Activated T-helper 2 cell treated with anti-CD3 and anti-CD28 coated beads, Interferon-gamma antibody, Interleukin-2, Interleukin-4, amounts not matched to agents 10 μg/mL and 5 μg/mL and 100 μg/mL, durations not matched to agents 14 hours and 24 hours and 36 hours (primary cell): ENCODE measurements at places on chromosomes 13 and 19. TPM values are rescaled to one million over a fixed set of nuclear protein-coding genes. Genes with fewer than 3 reads are reported as not detected.

DNA sequence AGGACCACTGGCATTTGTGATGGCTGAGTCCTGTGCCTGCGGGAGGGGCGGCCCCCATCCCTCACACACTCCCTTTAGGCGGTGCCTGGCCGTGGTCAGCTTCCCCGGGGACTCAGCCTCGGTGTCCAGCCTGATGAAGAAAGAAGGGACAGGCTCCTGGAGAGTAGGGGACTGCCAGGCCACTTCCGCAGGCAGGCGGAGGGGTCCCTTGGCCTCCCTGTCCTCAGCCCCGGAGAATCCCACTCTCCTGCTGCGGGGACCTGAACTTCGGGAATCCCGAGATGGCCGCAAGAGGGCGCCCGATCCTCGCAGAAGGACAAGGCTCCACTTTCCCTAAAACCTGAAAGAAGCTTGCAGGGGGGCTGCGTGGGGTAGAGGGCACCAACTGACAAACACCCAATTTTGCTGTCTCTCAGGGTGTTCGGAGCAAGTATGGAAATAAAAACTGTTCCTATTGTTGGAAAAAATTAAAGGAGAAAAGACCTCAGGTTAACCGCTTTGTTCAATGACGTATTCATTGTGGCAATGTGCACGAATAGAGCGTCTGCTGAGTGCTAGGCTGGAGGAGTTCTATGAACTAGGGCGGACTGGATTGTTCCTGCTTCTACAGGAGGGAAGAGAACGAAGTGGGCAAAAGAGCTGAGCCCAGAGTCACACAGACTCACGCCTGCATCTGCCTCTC lies 297.3 kb downstream of the ZNF536 start:
- DNase-seq = no peak

TEKTIP1 gene
- total RNA-seq = 2.0 and 2.5 TPM in 2 replicates

GRCh38 chr19:58582985-58583384 lies 9.8 kb upstream of the MZF1 start:
- no peak for DNase-seq

DACH1 gene
- not detected in 2 replicates for total RNA-seq

- DNase-seq = no peak
Observed at GRCh38 chr13:66159511-66159910, 1070.6 kb downstream of the PCDH9 start.

DNA sequence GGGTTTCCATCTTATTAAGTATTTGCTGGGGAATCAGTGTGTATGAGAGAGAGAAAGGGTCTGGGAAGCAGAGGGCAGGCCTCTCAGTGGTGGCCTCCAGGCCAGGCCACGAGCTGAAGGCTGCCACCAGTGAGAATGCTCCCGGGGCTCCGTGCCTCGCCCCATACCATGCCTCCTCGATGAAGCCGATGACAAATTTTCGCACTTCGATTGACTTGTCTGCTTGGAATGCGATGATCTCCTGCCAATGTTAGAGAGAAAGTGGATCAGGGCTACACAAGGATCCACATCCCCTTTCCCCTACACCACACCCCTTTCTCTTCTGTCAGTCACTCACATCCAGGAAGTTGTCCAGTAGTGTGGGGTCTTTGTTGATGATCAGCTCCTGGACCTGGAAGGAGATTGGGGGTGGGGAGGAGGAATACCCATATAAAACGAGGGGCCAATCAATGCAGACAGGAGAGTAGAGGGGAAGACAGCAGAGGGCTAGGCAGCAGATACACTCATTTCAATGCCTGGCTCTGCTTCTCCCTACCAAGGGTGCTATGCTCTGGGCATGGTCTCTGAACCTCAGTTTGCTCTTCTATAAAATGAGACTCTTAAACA lies 10.7 kb downstream of the SYMPK start:
- no peak for DNase-seq

DNA sequence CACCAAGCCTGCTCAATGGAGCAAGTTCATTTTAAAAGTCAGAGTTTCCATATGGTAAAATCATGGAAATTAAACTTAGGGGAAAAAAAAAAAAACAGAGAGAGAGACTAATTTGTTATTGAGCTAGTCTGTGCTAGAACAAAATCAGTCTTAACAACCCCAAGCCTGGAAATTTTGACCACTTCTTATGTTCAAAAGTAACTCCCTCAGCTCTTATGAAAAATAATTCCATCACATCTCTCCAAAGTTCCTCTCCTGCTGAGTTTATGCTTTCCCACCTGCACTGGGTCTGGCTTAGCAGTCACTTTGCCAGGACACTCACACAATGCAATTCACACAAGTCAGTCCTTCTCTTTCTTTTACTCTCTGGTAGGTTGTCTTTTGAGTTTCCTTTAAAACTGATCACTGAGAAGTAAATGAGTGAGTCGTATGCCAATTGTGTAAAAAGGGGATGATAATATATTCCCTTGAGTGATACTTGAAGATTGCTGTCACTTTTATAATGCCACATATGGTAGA lies 92.6 kb downstream of the ENOX1 start:
- no peak for DNase-seq

GRCh38 chr13:29858231-29858630 lies 7.8 kb upstream of the UBL3 start:
- DNase-seq = no peak

SMIM44 gene
- total RNA-seq = not detected in 2 replicates

CCNA1 gene
- total RNA-seq = 4.3 and 5.0 TPM in 2 replicates

ZNF628 gene
- total RNA-seq = 8.6 and 9.5 TPM in 2 replicates

DNA sequence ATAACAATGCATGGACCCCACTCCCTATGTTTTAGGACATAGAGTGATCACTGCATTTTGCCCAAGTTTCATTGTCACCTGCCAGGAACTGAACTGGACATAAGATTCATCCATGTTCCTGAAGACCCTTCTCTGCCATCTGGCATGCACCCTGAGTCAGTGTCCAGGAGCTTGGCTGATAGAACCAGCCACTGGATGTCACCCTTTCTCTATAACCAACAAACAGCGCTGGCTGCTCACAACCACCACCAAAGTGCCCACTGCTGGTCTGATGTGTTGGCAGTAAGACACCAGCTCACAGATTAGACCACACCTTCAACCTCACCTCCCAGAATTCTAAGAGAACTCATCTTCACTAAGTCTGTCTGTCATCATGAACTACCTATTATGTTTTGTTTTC lies 333.4 kb downstream of the ITGBL1 start:
- DNase-seq = no peak

ZMYM2 gene
- total RNA-seq = 73.2 and 74.6 TPM in 2 replicates

ZNF790 gene
- 4.6 TPM in 2 replicates for total RNA-seq

GRCh38 chr19:406135-406781 lies 2.7 kb downstream of the C2CD4C start:
- DNase-seq = no peak

ANKLE1 gene
- 19.8 and 20.4 TPM in 2 replicates for total RNA-seq

GRCh38 chr13:74765955-74766354 lies 631.8 kb upstream of the KLF12 start:
- no peak for DNase-seq

GDF15 gene
- not detected in 2 replicates for total RNA-seq

DNA sequence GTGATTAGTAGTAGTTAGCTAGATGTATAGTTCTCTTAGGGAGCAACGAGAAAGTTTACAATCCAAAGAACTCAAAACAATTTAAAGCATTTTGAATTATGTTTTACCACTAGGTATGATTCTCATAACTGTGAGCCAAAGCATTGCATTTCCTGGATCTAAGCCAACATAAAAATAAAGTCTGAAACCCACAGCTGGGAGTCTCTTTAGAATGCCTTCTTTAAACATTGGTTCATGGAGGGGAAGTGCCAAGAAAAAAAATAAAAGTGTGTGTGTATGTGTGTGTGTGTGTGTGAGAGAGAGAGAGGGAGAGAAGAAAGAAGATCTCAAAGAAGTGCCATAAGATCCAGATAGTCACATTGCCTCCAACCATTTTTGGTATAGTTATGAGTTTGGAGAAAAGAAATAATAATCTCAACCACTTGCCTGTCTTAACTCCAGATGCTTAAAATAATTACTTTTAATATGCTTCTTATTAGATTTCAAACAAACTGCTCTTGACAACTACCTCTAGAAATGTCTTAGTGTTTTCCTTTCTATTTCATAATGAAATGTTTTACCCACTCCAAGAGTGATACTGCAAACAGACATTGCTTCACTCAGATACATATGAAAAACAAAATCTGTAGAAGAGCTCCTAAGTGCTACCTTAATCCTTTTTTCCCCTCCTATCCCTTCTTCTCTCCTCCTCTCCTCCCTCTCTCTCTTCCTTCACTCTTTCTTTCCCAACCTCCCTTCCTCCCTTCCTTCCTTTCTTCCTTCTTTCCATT lies 554.1 kb downstream of the KCTD12 start:
- DNase-seq = no peak

- no peak for DNase-seq
Observed at GRCh38 chr13:75178436-75178835, 303.5 kb downstream of the TBC1D4 start.

GRCh38 chr19:46490774-46491173 lies 4.9 kb downstream of the PNMA8B start:
- no peak for DNase-seq
